ENCODE measurements at places on chromosomes 3 and 15.

GRCh38 chr3:183309276-183309675 lies 56.2 kb downstream of the B3GNT5 start:
- no peak for DNase-seq

DNA sequence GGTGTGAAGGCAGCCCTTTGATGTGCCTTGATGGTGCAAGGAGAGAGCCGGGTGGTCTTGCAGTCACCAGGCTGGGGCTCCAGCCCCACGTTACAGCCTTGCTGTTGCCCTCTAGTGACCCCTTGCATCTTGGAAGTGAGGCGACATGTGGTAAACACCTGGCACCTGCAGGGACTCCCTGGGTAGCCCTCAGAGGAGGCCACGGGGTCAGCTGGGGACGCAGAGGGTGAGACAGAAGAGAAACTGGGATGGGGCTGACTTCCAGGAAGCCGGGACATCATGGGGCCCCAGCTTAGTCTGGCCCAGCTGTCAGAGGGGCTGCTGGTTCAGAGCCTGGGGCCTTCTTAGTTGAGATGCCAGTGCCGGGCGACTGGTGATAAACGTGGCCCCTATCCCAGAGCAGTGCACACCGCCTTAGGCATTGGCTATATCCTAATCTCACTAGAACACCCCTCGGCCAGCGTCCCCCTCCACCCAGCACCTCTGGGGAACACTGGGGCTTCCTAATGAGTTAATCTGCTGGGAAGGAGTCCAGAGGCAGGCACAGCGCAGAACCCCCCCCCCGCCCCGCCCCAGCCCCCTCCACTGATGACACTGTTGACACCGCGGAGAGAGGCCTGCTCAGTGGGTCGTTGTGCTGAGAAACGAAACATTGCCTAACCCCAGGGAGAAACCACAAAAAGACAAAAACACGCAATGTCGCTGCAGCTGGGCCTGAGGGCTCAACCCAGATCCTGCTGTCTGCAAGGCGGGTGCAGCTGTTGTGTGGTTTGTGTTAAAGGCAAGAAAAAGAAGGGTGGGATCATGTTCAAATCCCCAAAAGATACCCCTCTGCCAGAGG lies 60.5 kb upstream of the KLF13 start:
- DNase-seq, result peak; percentile 51

DNA sequence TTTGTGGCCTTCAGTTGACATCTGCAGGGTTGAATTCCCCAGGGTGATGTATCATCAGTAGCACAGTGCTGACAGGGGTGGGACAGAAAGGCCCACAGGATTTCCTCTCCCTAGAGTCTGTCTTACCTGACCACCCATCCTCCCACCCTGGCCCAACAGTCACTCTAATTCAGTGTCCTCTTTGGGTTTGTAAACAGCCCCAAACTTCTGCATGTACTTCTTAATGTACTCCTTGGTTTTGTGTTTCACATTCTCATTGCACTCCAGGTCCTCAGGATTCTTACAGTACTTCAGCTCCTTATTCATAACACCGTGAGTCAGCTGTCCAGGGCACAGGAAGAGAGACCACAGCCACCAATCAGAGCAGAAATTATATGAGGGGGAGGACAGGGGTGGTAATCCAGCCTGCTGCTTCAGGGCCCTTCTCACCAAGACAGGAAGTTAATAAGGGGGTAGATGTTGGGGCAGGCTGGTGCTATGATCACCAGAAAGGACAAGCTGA lies 37.5 kb downstream of the NBEAL2 start:
- DNase-seq, result no peak

- no peak for DNase-seq
Measured at GRCh38 chr15:33160581-33161165, 33.8 kb downstream of the FMN1 start.

- no peak for DNase-seq
Measured at GRCh38 chr15:74725845-74726773, 781 bp upstream of the CYP1A1 start.

DNA sequence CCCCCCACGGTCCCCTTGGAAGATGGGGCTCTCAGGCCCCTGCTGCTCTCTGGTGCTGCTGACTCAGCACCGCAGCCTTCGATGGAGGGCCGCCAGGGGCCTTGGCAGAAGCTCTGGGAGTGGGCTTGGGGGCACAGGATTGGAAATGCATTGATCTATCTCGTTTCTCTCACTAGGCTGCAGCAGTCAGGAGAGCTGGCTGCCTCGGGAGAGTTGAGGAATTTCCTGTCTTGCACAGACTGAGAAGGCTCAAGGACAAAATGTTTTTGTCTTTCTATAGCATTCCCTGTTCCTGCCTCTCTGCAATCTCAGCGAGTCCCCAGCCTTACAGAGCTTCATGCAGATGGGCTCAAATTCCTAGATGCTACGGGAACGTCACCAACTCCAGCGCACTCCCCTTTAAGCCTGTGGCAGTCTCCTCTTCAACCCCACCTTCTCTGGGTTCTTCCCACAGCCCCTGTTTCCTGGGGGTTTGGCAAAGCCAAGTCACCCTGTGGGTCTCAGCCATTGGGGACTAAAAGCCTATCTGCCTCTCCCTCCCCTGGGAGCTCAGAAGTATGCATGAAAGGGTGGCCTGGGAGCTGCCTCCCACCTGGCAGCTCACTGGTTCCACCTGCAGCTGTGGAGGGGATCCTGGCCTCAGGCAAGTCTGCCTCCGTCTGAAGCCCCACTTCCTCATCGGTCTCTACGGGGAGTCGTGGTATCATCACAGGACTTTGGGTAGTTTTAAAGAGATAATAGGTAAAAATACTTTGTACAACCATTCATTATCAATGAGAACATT lies 127.4 kb upstream of the HACD2 start:
- no peak for DNase-seq

All from right hindlimb (tissue), 1 donor.